CD14-positive monocyte (primary cell): ENCODE measurements at places on chromosomes 2 and 18. TPM values are rescaled to one million over a fixed set of nuclear protein-coding genes. Genes with fewer than 3 reads are reported as not detected.

Gene POTEF
- polyA plus RNA-seq = not detected

Gene HOXD13
- not detected in 2 replicates for polyA plus RNA-seq

- no peak for DNase-seq
Measured at GRCh38 chr2:126224776-126225175, 431.2 kb upstream of the GYPC start.

GRCh38 chr18:36187826-36188721 is 777 bp downstream of the MOCOS start:
- DNase-seq = no peak

DNA sequence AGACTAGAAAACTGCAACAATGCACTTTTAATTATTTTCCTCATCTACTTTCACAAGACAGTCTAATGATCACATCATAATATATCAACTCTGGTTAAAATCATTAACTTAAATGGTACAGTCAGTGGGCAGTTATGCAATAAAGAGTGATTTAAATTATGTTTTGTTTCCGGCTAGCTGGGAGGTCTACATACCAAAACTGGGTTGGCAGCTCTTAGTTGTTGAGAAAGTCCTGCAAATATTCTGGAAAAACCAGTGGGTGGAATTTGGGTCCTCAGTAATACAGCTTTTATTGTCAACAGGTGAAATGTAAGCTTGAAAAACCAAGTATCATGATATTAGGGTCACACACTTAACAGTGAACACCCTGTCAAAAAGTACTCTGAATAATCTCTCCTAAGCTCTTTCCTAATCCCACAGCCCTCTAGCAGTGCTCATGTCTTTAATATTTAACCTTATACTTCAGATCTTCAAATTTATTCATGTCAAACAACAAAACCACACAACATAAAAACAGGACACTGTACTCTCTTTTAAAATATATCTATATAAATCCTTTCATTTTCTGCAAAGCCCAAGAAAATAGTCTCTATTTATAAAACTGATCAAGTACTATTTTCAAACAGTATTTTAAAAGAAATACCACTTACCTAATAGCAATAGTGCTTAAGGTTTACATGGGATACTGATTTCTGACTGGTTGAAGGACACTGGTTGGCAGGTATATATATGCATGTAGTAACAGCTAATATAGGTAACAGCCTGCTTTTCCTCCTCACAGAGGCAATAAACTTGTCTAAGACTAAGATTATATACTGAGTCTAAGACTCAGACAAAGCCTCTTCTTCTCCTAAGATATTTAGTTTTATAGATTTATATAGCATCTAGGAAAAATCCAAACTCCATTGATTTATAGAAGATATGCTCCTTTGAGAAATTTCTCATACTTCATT is 103.8 kb downstream of the GAREM1 start:
- no peak for DNase-seq

DNA sequence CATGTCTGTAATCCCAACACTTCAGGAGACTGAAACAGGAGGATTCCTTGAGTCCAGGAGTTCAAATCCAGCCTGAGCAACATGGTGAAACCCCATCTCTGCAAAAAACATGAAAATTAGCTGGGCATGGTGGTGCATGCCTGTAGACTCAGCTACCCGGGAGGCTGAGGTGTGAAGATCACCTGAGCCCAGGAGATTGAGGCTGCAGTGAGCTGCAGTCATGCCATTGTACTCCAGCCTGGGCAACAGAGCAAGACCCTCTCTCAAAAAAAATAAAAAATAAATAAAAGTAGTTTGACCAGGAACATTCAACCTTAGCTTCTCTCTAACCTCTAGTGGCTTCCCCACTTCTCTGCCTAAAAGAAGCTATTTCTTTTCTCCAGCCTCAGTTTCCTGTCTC is 23.8 kb downstream of the SH3BP4 start:
- DNase-seq = no peak

DNA sequence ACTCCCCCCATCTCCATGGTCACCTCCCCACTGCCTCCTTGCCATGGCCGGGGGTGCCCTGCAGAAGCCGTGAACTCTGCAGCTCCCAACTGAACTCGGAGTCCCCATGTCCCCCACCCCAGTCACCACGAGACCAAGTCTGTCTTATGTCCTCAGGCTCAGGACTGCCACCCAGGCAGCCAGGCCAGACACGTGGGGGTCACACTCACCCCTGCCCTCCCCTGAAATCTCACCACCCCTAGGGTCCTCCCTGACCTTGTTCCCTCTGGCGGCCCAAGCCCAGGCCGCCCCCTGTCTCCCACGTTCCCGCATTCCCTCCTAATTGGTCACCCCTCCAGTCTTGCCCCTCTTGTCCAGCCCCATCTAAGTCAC is 11.0 kb downstream of the AQP12A start:
- DNase-seq = no peak

- peak; percentile 7 for DNase-seq
Measured at GRCh38 chr2:104412384-104412783, 441.5 kb upstream of the POU3F3 start.

- DNase-seq = peak; percentile 88
Measured at GRCh38 chr2:96888072-96889011, 18.5 kb upstream of the SEMA4C start.

- DNase-seq = no peak
Measured at GRCh38 chr18:34221971-34222306, 2.8 kb downstream of the NOL4 start.
